ENCODE measurements at places on chromosomes 5 and 9.

GRCh38 chr5:1551426-1552301 lies 27.9 kb upstream of the LPCAT1 start:
- no peak for DNase-seq

DNA sequence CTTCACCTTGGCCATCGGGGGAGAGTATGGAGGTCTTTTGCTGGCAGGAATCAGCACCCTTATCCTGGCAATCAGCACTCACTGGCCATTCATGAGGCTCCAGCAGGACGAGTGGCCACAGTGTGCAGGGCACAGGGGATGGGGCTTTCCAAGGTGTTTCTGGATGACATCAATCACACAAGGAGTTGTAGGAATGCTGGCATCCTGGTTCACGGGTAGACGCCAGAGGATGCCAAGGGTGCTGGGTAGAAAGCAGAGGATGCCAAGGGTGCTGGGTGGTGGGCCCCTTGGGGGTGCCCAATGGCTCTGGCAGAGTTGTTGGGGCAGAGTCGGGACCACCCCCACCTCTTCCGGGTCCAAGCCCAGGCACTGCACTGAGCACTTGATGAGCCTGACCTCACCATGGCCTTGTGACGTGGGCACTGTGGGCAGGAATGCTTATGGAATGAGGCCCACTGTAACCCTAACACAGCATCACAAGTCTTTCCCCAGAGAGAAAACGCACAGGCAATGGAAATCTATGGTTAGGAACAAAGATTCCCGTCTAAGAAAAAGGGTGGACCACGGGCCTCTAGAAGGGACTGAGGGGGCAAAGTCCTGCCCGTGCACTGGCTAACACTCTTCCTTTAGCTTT lies 29.1 kb downstream of the CEL start:
- no peak for DNase-seq

DNA sequence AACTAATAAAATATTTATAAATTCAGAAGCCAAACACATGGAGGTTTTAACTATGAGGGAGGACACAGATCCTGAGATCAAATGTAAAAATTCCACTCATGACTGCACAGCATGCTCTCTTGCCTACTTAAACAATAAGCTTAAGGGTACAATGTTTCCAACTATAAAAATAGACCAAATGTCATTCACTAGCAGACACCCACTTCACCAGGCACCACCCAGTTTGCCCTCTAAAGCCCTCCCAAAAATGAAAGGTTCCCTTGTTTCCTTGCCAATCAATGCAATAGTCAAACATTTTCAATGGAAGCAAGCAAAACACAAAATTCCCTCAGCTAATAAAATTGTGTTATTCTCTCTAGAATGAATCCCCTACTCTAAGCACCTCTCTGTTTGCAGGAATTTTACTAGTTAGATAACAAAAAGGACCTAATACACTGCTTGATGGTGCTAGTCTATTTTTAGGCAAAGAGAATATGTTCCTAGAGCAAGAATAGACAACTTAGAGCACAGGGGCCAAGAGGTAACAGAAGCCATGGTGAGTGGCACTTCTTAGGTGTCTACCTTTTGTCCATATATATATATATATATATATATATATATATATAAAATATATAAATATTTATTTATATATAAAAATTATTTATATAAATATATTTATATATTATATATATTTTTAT lies 135.3 kb downstream of the HOMER1 start:
- no peak for DNase-seq

DNA sequence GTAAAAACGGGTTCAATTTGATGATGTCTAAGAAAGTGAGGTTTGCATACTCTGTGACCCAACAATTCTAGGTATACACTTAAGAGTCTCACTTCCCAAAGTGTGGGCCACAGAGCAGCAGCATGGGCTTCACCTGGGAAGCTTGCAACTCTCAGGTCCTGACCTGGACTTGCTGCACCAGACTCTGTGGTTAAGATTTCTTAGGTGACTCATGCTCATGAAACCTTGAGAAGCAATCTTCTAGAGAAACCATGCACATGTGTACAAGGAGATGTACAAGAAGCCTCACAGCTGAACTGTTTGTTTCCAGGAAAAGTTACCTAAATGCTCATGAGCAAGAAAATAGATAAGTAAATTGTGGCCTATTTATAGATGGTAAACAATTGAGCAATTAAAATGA lies 30.0 kb downstream of the DNAJC21 start:
- no peak for DNase-seq

- DNase-seq: no peak
These were observed 64.0 kb downstream of the SFXN1 start for GRCh38 chr5:175542232-175542965.

DNA sequence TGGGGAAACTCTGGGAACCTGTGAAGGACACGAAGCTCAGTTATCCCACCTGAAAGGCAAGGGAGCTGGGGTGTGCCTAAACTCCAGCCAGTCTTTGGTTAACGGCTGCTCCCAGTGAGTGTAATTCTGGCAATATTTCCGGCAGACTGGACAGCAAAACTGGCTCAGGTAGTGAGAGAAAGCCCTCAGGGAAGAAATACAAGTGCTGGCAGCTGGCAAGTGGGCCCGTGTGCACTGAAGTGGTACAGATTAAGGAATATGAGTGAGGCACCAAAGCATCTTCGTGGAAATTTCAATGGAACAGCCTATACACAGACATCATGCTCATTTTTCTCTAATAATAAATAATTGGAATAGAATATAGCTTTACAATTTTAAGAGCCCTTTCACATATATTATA lies 56.2 kb downstream of the ABHD17B start:
- no peak for DNase-seq

- DNase-seq: no peak
These were observed 87.3 kb upstream of the ADAMTS2 start for GRCh38 chr5:179432547-179432946.

- no peak for DNase-seq
These were observed 267.3 kb downstream of the IRX1 start for GRCh38 chr5:3862906-3863305.

DNA sequence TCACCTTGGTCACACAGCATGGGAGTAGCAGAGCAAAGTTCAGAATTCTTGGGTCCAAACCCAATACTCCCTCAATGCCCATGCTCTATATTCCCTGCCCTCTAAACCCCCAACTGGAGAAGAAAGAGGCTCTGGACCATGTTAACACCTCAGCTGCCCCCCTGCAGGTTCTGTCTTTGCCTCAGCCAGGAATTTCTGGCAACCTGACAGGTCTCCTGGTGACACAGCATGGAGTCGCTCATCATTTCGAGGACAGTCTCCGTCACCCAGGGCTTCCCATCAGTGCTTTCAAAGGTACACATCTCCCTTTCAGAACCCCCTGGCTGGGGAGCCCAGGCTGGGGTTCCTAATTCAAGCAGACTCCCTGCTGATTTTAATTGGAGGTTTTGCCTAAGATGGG lies 189.5 kb downstream of the BRINP1 start:
- no peak for DNase-seq

GRCh38 chr5:141825791-141826560 lies 52.2 kb downstream of the PCDH1 start:
- no peak for DNase-seq

GRCh38 chr9:135531096-135531495 lies 9.9 kb downstream of the LCN1 start:
- DNase-seq: no peak

DNA sequence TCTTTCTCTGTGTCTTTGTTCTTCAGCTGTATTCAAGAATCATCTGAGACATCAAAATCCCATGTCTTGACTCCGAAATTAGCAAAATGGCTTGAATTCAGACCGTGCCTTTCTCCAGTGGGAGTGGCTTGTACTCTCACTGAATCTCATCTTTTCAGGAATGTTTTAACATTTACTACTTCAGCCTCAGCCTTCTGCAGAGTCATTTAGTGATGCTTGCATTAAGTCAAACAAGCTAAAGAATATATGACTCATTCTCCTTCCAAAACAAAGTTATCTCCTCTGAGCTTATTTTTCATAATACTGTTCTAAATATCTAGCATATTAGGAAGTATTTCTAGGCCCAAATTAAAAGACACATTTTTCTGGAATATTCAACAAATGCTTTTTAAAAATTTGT lies 205.3 kb downstream of the CDH10 start:
- no peak for DNase-seq

GRCh38 chr9:110214090-110214489 lies 6.1 kb upstream of the C9orf152 start:
- DNase-seq: no peak

- no peak for DNase-seq
These were observed 723.7 kb downstream of the PRELID2 start for GRCh38 chr5:145111420-145111819.

DNA sequence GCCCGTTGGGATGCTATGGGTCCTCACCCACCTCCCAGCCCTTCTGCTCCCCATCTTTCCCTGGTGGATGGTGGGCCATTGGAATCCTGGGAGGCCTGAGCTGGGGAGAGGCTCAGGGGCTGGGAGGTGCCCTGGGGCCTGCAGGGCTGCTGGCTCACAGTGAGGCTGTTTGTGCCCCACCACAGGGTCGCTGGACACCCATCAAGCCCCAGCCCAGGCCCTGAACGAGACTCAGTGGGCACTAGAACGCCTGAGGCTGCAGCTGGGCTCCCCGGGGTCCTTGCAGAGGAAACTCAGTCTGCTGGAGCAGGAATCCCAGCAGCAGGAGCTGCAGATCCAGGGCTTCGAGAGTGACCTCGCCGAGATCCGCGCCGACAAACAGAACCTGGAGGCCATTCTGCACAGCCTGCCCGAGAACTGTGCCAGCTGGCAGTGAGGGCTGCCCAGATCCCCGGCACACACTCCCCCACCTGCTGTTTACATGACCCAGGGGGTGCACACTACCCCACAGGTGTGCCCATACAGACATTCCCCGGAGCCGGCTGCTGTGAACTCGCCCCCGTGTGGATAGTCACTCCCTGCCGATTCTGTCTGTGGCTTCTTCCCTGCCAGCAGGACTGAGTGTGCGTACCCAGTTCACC lies 4.9 kb upstream of the AIF1L start:
- DNase-seq: no peak

- DNase-seq: no peak
These were observed 370.4 kb downstream of the GLIS3 start for GRCh38 chr9:3929345-3930047.

- no peak for DNase-seq
These were observed 86.5 kb upstream of the ARRDC3 start for GRCh38 chr5:91469517-91470165.

GRCh38 chr9:36148311-36149051 lies 11.9 kb downstream of the GLIPR2 start:
- DNase-seq: peak; percentile 57

- no peak for DNase-seq
These were observed 3.0 kb downstream of the NKX2-5 start for GRCh38 chr5:173231996-173232498.

- no peak for DNase-seq
These were observed 27.0 kb upstream of the ZNF354B start for GRCh38 chr5:178832618-178833201.

DNA sequence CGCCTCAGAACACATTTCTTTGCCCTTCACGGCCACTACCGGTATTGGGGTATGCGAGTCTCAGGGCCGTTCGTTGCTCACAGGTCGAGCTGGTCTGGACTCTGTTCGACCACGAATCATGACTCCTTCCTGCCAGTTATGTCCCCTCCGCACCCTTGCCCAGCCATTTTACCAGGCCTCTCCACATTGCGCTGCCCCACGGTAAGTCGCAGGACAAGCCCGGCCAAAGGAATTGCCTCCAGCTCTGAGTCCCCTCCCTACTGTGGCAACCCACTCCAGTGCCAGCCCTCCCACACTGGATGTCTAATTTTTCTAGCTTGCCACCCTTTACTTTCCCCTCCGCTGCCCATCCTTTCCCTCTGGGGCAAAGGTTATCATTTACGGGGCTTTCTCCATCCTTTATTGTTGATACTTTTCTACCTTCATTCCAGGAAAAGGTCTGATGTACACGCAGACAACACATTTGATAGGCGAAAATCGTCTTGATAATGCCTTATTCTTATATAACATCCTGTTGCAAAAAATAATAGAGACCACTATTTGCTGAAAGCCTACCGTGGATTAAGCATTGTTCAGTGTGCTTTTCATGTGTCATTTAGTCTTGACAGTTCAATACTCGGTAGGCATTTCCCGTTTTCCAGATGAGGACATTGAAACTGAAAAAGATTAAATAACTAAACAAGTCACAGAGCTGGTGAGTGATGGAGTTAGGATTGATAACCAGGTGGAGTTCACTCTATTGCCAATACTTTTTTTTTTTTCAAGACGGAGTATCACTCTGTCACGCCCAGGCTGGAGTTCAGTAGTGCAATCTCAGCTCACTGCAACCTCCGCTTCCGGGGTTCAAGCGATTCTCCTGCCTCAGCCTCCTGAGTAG lies 958 bp upstream of the HSPA5 start:
- no peak for DNase-seq

- DNase-seq: no peak
These were observed 31.9 kb upstream of the GABRP start for GRCh38 chr5:170751631-170752030.

- no peak for DNase-seq
These were observed 30.6 kb upstream of the ASS1 start for GRCh38 chr9:130414081-130414731.

DNA sequence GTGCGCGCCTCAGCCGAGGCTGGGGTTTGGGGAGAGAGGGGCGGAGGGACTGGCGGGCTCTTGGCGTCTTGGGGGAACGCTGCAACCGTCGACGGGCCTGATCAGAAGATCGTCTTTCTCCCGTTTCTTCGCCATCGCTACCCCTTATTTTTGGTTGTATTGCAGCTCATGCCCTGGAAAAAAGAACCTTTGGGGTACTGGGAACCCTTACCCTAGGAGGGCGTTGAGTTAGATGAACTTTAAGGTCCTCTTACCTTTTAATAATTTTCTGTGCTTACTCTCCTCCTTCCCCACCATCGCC lies 719 bp downstream of the PAIP2 start:
- peak; percentile 71 for DNase-seq

GRCh38 chr5:90921418-90921973 lies 362.9 kb downstream of the ADGRV1 start:
- DNase-seq: no peak

GRCh38 chr9:110912419-110913291 lies 125.6 kb downstream of the LPAR1 start:
- DNase-seq: no peak

DNA sequence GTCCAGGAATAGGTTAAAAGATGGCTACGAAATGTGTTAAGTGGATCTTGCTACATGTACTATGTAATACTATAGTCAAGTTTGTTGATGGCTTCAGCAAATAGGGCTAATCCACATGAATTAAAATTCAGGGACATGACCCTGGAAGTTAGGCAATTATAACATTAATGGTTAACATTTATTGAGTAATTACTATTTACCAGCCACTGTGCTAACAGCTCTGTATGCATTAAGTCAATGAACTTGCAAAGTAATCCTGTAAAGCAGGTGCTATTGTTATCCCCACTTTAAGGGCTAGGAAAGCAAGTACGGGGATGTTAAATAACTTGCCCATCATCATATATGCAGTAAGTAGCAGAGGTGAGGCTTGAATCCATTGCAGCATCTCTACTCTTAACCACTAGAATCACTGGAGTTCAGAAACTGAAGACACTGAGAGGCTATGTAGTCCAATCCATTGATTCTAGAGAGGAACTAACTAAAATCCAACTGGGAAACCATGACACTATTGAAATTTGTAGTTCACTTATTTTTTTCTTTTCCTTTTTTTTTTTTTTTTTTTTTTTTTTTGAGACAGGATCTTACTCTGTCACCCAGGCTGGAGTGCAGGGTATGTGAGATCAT lies 77.5 kb upstream of the SPINK5 start:
- DNase-seq: no peak

GRCh38 chr5:95191330-95191729 lies 93.6 kb downstream of the MCTP1 start:
- DNase-seq: no peak

Data from activated CD8-positive, alpha-beta memory T cell treated with anti-CD3 and anti-CD28 coated beads for 1 hour (primary cell).